ENCODE measurements at places on chromosomes 13 and 19. TPM values are rescaled to one million over a fixed set of nuclear protein-coding genes. Genes with fewer than 3 reads are reported as not detected.

IGFL3 gene
- total RNA-seq = not detected

- DNase-seq = peak; percentile 93
- peaks cover 26% of the 10 kb centered on the region for H3K36me3 ChIP-seq
- no peaks in the 10 kb centered on the region for H3K27me3 ChIP-seq
- H3K4me1 ChIP-seq = peaks cover 18% of the 10 kb centered on the region
- peak overlapping the region; percentile 91 for H3K4me3 ChIP-seq
- peak overlapping the region; percentile 99 for H3K27ac ChIP-seq
Observed at GRCh38 chr19:53553865-53554791, 16.2 kb downstream of the ZNF331 start.

IZUMO1 gene
- total RNA-seq = 0.14 TPM

DNA sequence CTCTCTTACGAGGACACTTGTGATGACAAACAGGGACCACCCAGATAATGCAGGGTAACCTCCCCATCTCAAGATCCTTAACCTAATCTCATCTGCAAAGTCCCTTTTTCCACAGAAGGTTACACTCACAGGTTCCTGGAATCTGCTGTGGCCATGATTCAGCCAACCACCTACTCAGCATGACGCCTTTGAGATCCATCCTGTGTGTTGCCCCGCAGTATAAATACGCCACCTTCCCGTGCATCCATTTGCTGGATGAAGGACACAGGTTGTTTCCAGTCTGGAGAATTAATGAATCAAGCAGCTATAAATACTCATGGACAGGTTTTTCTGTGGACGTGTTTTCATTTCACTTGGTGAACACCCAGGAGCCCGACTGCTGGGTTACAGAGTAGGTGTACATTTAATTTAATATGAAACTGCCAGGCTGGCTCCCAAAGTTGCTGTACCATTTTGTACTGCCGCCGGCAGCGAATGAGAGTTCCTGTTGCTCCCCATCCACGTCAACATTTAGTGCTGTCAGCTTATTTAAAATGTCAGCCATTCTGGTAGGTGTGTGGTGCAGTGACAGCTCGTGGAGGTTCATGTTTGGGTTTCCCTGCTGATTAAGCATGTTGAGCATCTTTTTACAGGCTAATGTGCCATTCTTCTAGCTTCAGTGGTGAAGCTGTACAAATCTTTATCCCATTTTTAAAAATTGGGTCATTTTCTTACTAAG lies 40.2 kb downstream of the ELL start:
- peak overlapping the region; percentile 67 for H3K4me3 ChIP-seq
- peaks cover 88% of the 10 kb centered on the region for H3K4me1 ChIP-seq
- peak; percentile 37 for DNase-seq
- peak overlapping the region; percentile 80 for H3K27ac ChIP-seq
- no peaks in the 10 kb centered on the region for H3K36me3 ChIP-seq

GRCh38 chr19:55369653-55370304 lies 484 bp downstream of the IL11 start:
- peaks cover 19% of the 10 kb centered on the region for H3K4me1 ChIP-seq
- peak; percentile 49 for DNase-seq
- H3K27ac ChIP-seq = no peak overlapping the region
- H3K4me3 ChIP-seq = peak overlapping the region; percentile 83
- peaks cover 6% of the 10 kb centered on the region for H3K36me3 ChIP-seq

GRCh38 chr13:94384231-94384905 lies 95.1 kb downstream of the DCT start:
- H3K36me3 ChIP-seq = peaks cover 1% of the 10 kb centered on the region
- no peak overlapping the region for H3K4me3 ChIP-seq
- no peaks in the 10 kb centered on the region for H3K4me1 ChIP-seq
- no peak overlapping the region for H3K27ac ChIP-seq

DNA sequence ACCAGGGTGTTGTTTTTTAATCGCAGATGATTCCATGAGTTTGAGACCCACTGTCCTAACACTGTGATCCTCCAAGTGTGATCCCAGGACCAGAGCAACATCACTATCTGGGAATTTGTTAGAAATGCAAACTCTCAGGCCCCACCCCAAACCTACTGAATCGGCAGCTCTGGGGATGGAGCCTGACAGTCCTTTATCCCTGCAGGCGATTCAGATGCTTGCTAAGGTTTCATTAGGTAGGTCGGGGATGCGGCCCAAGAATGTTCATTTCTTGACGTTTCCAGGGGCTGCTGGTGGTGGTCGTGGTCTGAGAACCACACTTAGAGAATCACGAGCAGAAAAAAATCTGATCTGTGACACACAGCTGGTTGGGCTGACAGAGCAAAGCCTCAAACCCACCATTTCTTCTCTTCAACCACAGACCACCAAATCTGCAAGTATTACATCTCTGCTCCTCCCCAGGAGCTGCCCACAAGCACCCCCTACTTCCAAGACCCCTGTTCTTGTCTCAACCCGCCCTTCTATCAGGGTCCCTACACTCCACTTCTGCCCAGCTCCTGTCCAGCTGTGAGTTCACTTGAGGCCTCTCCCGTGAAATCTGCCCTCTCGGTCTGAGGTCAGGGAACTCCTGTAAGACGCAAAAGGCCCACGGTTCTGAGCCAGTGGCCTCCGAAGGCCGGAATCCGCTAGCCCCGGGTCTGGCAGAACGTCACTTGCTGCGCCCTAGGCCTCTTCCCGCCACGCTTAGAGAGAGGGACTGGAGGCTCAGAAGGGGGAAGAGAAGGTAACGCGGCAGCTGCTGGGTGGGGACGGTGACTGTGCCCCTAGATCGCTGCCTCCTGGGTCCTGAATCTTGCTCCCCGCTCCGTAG lies 1.1 kb upstream of the FARP1 start:
- peak overlapping the region; percentile 76 for H3K4me3 ChIP-seq
- H3K36me3 ChIP-seq = no peaks in the 10 kb centered on the region
- peaks cover 69% of the 10 kb centered on the region for H3K27me3 ChIP-seq
- H3K27ac ChIP-seq = no peak overlapping the region
- H3K4me1 ChIP-seq = peaks cover 11% of the 10 kb centered on the region

PSG6 gene
- not detected for total RNA-seq

KBTBD7 gene
- total RNA-seq = 4.2 TPM

DNA sequence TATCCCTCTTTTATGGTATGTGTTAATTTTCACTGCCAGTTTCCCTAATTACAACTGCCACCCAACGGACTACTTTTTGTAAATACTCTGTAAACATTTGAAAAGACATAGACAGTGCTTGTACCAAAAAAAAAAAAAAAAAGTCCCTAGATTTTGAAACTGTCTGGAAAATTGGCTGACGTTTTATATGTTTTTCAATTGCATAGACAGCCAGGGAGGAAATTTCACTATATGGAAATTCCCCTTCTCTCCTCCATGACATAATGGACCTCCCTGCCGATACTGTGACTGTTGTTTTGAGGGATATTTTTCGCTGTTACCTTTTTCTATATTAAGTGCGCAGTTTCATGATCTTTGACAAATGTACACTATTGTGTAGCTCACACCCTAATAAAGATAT lies 43.4 kb downstream of the C13orf42 start:
- peaks cover 5% of the 10 kb centered on the region for H3K4me1 ChIP-seq
- H3K36me3 ChIP-seq = no peaks in the 10 kb centered on the region
- H3K4me3 ChIP-seq = no peak overlapping the region

DNA sequence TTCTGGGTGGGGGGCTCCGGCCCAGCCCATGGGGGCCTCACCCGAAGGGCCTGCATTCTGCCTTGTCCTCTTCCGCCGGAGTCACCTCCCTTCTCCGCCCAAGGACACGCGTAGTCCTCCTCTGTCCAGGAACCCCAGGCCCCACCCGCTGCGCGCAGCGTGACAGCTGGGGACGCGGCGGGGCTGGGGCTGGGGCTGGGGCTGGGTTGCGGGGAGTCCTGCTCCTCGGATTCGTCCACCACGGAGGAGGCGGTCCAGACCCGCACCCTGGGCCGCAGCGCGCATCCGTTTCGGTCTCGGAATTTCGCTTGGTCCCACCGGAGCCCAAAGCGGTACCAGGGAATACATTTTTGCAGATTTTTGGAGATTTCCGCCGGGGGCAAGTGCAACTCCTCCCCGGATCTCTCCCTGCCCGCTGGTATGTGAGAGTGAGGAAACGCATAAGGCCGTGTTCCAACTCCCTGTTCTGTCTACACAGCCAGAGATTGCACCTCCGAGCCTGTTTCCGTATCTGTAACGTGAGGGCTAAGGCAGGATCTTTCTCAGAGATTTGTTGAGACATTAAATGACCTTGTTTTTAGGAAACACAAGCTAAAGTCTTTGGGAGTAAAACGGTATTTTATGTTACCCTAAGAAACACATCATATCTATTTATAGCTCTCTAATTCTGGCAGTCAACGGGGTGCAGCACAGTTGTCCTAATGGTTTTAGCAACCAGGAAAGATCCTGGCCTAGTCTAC lies at the start of gene COX7A1:
COX7A1 (minus strand) TSS at position 96 of the 740 bp plus-strand sequence; CDS start at position 56, 40 bp downstream.
- H3K4me1 ChIP-seq = no peaks in the 10 kb centered on the region
- no peaks in the 10 kb centered on the region for H3K27me3 ChIP-seq
- no peak within 1 kb of the TSS for H3K4me3 ChIP-seq
- H3K36me3 ChIP-seq = peaks cover 11% of the 10 kb centered on the region

DNA sequence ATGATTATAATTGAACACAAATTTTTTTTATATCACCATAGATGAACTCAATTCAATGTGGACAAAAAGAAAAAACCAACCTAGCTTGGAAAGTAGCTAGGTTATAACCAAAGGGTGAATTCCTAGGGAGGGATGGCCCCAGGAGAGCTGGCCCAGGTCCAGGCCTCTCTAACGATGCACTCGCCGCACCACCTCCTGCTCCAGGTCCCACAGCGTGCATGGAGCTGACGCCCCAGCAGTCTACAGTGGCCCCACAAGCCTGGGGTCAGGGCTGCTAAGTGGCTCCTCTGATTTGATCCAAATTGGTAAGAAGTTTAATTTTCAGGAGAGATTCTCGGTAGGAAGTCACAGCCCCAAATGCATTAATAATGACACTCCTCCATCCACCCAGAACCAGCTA lies 48.8 kb downstream of the TSHZ3 start:
- no peaks in the 10 kb centered on the region for H3K36me3 ChIP-seq
- no peaks in the 10 kb centered on the region for H3K27me3 ChIP-seq
- no peak overlapping the region for H3K4me3 ChIP-seq
- no peak overlapping the region for H3K27ac ChIP-seq
- no peak for DNase-seq

KLK3 gene
- total RNA-seq = not detected

DNA sequence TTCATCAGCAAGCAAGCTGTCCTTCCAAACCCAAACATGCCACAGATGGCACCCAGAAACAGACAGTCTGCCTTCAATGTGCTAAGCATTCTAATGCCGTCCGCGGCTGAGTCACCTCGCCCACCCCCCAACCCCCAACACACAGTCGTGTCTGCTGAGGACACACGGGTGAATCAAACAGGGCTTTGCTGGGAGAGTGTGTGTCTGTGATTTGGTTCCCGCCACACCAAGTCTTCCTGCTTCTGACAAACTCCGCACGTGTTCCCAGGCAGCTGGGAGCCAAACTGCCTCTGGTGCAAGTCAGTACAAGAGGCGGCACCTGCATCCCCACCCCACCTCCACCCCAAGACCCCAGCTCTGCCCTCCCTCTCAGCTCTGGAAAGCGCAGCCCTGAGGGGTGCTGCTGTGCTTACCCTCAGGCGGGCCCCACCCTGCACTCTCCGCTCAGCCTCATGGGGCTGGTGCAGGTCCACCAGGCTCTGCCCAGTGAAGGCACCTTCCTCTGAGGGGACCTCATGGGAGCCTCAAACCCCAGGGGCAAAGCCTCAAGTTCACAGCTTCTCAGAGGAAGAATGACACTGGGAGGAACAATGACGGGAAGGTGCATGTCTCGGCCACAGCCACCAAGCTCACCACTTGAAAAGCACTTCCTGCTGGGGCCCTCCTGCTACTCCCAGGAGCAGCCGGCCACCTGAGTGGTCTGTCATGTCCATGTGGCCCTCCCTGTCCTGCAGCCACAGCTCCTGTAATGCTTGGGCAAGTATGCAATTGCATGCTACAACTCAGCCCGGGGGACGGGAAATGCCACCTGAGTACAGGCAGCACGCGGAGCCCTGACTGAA lies 15.0 kb upstream of the SLC35E1 start:
- peak; percentile 68 for DNase-seq
- peaks cover 91% of the 10 kb centered on the region for H3K4me1 ChIP-seq

DNA sequence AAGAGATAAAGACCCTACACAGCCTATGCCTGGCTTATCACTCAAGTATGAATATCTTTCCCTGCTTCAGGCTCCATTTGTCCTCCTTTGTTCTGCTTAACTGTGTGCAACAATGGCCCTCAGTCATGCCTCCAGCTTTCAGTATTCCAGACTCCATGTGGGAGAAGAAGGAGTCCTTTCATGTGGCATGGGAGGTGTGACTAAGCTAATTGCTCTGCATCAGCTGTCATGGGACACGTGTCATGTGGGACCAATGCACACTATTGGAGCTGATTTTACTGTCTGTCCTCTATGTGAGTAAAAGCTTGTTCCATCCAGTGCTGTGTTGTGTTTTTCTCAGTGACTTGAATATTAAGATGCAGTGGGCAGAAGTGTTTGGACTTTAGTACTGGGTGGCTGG lies 1198.3 kb downstream of the OLFM4 start:
- H3K27ac ChIP-seq = no peak overlapping the region
- no peaks in the 10 kb centered on the region for H3K4me1 ChIP-seq
- no peaks in the 10 kb centered on the region for H3K27me3 ChIP-seq
- H3K4me3 ChIP-seq = no peak overlapping the region

PRR19 gene
- total RNA-seq = 0.29 TPM

DNA sequence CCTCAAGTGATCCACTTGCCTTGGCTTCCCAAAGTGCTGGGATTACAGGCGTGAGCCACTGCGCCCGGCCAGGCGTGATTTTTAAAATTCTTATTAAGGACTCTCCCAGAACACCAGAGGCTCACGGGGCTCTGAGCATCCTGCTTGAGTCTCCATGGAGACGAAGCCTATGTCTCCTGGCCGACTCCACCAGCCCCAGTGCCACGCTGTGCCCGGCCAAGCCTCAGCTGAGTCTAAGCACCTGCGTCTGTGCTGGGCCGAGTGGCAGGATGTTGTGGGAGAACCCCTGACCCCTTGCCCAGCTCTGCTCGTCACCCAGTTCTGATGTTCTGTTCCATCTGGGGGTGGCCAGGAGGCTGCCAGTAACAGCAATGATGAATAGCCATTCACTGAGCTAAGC lies 3.9 kb upstream of the CELF5 start:
- DNase-seq = no peak
- no peaks in the 10 kb centered on the region for H3K4me1 ChIP-seq
- H3K27me3 ChIP-seq = no peaks in the 10 kb centered on the region
- H3K4me3 ChIP-seq = no peak overlapping the region

Data from activated T-cell treated with anti-CD3 and anti-CD28 coated beads, Interleukin-2, amount 50 U/mL, for 72 hours (primary cell).